RWPE2 (cell line): ENCODE measurements at places on chromosomes 2 and 18.

- no peak for DNase-seq
Measured at GRCh38 chr2:68980956-68981355, 6.5 kb downstream of the GKN1 start.

DNA sequence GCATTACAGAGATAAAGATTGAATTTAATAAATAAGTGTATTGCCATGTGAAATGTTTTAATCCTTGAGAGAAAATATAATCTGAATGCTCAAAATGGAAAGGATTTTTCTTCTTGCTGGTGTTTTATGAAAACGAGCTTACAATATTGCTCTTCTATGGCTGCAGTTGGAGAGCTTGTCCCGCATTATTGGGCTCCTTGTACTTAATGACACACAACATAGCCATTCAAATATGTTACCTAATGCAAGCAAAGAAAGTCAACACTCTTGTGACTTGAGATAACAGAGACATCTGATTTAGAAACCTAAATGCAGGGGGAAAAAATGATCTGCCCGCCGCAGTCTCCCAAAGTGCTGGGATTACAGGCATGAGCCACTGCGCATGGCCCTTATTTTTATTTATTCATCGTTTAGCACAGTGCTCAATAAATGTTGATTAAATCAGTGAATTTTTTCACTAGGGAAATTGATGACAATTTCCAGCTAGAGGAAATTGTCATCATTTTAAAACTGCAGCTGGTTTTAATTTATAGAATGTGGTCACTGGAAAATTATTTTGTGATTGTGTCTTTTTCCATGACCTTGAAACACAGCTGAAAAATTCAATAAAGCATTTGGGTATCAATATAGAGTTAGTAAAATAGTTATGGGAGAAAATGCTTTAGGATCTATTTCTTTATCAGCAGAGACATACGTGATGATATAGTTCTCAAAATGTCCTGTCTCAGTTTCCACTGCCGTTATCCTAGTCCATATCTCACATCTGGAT lies 2.4 kb upstream of the PRKD3 start:
- DNase-seq = no peak

GRCh38 chr18:44826418-44827259 lies 146.0 kb downstream of the SETBP1 start:
- DNase-seq = no peak

- no peak for DNase-seq
Measured at GRCh38 chr18:62978251-62979049, 263.1 kb downstream of the PHLPP1 start.

- DNase-seq = no peak
Measured at GRCh38 chr2:182446087-182446486, 19.3 kb upstream of the PDE1A start.

GRCh38 chr18:52730972-52731619 lies 391.1 kb downstream of the DCC start:
- DNase-seq = no peak

GRCh38 chr2:102358496-102358895 lies 2.9 kb downstream of the IL18R1 start:
- no peak for DNase-seq

DNA sequence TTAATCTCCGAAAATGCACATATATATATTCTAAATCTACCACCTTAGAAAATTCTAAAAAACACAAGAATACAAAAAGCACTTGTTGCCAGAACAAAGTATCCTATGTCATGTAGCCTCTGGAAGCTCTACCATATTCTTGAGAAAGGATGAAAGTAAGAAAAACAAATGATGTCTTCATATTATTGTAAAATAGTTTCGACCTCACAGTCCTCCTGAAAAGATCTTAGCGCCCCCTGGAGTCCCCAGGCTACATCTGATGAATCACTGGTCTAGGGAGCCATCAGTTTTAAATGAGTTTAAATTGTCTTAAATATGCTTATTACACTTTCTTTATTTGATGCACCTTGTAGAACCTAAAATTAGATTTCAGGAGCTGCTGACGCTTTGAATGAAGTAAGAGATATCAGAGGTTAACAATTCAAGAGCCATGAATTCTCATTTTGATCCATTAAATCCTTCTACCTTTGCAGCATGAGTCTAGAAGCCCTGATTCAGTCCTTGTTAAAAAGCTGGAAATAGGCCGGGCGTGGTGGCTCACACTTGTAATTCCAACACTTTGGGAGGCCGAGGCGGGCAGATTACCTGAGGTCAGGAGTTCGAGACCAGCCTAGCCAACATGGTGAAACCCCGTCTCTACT lies 138.8 kb downstream of the MCFD2 start:
- DNase-seq = no peak

DNA sequence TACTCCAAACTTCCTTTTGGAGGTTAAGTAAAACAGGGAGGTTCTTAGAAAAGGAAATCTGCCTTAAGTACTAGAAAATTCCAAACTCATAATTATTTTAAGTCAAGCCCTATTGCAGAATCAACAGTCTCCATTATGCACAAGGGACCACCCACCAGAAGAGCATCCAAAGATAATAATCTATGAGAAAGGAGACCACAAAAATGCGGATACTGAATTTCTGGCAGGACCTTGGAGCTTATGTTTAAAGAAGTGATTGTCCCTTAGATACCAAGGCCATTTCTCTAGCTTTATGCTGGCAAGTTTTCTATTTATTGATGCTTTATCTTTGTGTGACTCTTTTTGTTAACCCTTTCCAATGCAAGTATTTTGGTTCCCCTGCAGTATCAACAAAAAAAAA lies 404.0 kb upstream of the MMADHC start:
- no peak for DNase-seq

GRCh38 chr2:75565472-75566462 lies 5.0 kb upstream of the EVA1A start:
- DNase-seq = no peak

DNA sequence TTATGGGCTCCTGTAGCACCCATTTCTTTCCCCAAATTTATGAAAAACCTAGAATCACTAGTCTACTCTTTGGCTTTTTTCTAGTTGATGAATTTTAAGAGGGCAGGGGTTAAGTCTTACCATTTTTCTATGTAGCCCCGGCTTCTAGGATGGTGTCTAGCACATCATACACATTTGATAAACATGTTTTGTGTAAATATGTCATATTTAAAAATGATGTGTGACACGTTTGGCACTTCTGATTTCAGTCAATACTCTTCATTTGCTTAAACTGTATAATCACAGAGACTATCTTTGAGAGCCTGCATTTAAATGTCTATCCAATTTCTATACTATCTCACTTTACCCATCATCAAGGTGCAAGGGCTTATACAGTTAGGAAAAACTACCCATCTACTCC lies 331.1 kb downstream of the TDRD15 start:
- DNase-seq = no peak

- no peak for DNase-seq
Measured at GRCh38 chr2:167928434-167928833, 319.0 kb downstream of the STK39 start.

- no peak for DNase-seq
Measured at GRCh38 chr2:20350041-20350712, 467 bp downstream of the PUM2 start.

DNA sequence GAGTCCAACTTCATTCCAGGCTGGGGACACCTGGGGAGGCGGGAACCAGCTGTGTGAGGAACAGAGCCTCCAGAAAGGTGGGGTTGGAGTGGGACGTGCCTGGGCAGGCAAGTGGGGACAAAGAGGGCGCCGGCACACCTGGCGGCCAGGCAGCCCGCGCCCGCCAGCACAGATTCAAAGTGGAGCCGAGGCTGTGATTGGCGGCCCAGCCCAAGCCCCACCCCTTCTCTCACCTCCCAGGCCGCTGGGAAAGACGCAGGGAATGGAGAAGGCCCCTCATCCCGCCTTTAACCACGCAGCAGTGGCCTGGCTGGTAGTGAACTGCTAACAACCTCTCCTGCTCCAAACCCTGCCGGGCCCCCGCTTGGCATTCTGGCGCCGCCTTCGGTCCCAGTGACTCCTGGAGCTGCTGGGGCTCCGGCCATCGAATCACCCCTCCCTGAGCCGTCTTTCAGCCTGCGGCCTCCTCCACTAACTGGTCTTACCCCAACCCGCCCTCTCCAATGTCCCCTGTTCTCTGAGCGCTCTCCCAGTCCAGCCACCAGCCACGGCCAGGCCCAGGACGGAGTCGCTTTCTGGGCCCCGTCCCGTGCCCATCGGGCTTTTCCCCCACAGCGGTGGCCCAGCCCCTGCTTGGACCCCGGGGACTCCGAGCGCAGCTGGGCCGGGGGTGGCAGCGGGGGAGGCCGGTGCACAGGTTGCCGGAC lies 27.9 kb upstream of the PTMA start:
- no peak for DNase-seq
